Uterus (tissue), 4 donors: ENCODE measurements at places on chromosomes 2 and 18. TPM values are rescaled to one million over a fixed set of nuclear protein-coding genes. Genes with fewer than 3 reads are reported as not detected.
A peak's percentile ranks its signal among the peaks of the same experiment; 100 is the strongest.

Gene TCF7L1
- total RNA-seq = 0.26 TPM

Gene TMEM169
- total RNA-seq = not detected

Gene SPIRE1
- total RNA-seq = 78.1 TPM

Gene C18orf32
- total RNA-seq = 20.7 TPM

GRCh38 chr18:44682201-44682870 lies 1.6 kb downstream of the SETBP1 start:
- DNase-seq = peak; percentile 76

GRCh38 chr2:201654616-201655384 lies 11.5 kb upstream of the TMEM237 start:
- no peak for DNase-seq

DNA sequence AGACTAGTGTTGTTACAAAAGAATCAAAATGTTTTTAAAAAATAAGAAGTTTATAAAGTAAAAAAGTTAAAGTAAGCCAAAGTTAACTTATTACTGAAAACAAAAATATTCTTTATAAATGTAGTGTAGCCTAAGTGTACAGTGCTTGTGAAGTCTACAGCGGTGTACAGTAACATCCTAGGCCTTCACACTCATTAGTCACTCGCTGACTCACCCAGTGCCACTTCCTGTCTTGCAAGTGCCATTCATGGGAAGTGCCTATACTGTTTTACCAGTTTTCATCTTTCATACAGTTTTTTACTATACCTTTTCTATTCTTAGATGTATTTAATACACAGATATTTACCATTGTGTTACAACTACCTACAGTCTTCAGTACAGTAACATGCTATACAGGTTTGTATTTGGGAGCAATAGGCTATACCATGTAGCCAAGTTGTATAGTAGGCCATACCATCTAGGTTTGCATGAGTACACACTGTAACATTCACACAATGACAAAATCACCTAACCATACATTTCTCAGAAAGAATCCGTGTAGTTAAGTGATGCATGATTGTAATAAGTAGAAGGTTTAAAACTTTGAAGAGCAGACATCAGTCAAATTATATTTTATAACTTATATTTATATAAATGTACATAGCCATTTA lies 13.4 kb downstream of the SERPINB7 start:
- DNase-seq = no peak

DNA sequence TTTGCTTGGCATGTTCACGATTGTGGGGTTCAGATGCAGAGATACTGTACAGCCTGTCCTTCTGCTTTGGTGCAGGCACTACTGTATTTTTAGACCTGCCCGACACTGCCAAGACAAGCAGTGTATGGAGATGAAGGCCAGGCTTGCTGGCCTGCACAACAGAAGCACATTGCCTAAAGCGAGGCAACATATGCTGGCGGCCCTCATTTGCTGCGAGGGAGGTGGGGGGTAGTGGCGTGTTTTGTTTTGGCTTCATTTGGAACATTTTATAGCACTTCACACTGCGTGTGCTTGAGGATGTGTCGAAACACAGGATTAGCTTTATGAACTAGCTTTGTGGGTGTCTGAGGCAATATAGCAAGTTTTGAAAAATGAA lies 27.0 kb downstream of the TMEM182 start:
- no peak for DNase-seq

- DNase-seq = no peak
Measured at GRCh38 chr18:76708071-76708721, 114.2 kb upstream of the ZNF236 start.

GRCh38 chr2:162258686-162259085 lies 15.4 kb upstream of the FAP start:
- no peak for DNase-seq
